ENCODE measurements at places on chromosomes 12 and 14. TPM values are rescaled to one million over a fixed set of nuclear protein-coding genes. Genes with fewer than 3 reads are reported as not detected.

- H3K4me1 ChIP-seq, result peaks cover 4% of the 10 kb centered on the region
- no peaks in the 10 kb centered on the region for H3K36me3 ChIP-seq
- H3K27me3 ChIP-seq, result no peaks in the 10 kb centered on the region
- no peak for DNase-seq
Observed at GRCh38 chr14:91415794-91416743, 1.6 kb downstream of the CCDC88C start.

GRCh38 chr12:25957793-25958427 lies 572 bp upstream of the RASSF8 start:
- DNase-seq, result no peak
- H3K27ac ChIP-seq, result peak overlapping the region; percentile 89
- H3K4me3 ChIP-seq, result peak overlapping the region; percentile 92
- no peaks in the 10 kb centered on the region for H3K27me3 ChIP-seq
- no peaks in the 10 kb centered on the region for H3K4me1 ChIP-seq
- H3K36me3 ChIP-seq, result no peaks in the 10 kb centered on the region

GRCh38 chr12:47949441-47950341 lies 13.7 kb upstream of the TMEM106C start:
- no peaks in the 10 kb centered on the region for H3K36me3 ChIP-seq
- H3K27ac ChIP-seq, result peak overlapping the region; percentile 55
- H3K27me3 ChIP-seq, result no peaks in the 10 kb centered on the region
- DNase-seq, result peak; percentile 83

GRCh38 chr12:6769666-6770065 lies 2.7 kb upstream of the LAG3 start:
- H3K27ac ChIP-seq, result peak overlapping the region; percentile 100
- no peak overlapping the region for H3K4me3 ChIP-seq
- H3K36me3 ChIP-seq, result no peaks in the 10 kb centered on the region
- peaks cover 23% of the 10 kb centered on the region for H3K4me1 ChIP-seq
- H3K27me3 ChIP-seq, result no peaks in the 10 kb centered on the region

GRCh38 chr12:66258011-66258410 lies 44.3 kb upstream of the HELB start:
- DNase-seq, result no peak
- no peaks in the 10 kb centered on the region for H3K36me3 ChIP-seq
- no peaks in the 10 kb centered on the region for H3K4me1 ChIP-seq

DNA sequence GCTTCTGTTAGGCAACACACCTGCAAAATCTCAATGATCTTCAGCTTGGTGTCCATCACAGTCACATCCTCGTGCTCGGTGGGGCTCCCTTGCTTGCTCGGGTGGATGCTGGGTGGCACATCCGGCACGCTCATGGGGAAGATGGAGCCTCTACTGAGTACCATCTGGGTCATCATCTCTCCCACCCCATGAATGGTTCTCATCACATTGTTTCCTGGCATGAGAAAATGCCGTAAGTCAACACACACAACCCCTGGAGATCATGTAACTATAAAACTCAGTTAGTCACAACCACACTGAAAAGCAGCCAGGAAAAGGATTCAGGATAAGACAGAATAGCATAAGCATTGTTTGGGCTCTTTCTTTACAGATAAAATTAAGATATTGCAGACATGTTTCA lies 201.1 kb downstream of the ITPR2 start:
- no peak overlapping the region for H3K27ac ChIP-seq
- no peak for DNase-seq
- no peaks in the 10 kb centered on the region for H3K4me1 ChIP-seq
- H3K36me3 ChIP-seq, result no peaks in the 10 kb centered on the region
- no peaks in the 10 kb centered on the region for H3K27me3 ChIP-seq

DNA sequence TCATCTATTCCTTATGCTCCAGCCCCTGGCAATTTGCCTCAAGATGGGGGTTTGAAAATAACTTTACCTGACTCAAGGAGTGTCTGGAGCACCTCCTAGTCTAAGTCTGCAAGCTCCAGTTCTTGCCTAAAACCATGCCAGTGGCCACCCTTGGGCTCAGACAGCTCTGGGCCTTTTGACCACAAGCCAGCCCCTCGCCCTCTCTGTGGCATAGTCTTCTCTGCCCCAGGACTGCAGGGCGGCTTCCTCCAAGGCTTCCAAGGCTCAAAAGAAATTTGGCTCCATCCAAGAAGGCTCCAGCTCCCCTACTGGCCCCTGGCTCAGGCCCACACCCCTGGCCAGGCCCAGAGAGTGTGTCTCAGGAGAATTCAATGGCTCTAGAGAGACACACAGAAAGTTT lies 14.8 kb downstream of the ACVRL1 start:
- H3K4me3 ChIP-seq, result no peak overlapping the region
- H3K27me3 ChIP-seq, result no peaks in the 10 kb centered on the region
- peak overlapping the region; percentile 68 for H3K27ac ChIP-seq
- H3K36me3 ChIP-seq, result no peaks in the 10 kb centered on the region
- DNase-seq, result no peak
- peaks cover 3% of the 10 kb centered on the region for H3K4me1 ChIP-seq

- H3K27me3 ChIP-seq, result no peaks in the 10 kb centered on the region
- H3K27ac ChIP-seq, result no peak overlapping the region
- no peaks in the 10 kb centered on the region for H3K4me1 ChIP-seq
- no peak for DNase-seq
Observed at GRCh38 chr12:58369576-58369975, 428.2 kb downstream of the ATP23 start.

DNA sequence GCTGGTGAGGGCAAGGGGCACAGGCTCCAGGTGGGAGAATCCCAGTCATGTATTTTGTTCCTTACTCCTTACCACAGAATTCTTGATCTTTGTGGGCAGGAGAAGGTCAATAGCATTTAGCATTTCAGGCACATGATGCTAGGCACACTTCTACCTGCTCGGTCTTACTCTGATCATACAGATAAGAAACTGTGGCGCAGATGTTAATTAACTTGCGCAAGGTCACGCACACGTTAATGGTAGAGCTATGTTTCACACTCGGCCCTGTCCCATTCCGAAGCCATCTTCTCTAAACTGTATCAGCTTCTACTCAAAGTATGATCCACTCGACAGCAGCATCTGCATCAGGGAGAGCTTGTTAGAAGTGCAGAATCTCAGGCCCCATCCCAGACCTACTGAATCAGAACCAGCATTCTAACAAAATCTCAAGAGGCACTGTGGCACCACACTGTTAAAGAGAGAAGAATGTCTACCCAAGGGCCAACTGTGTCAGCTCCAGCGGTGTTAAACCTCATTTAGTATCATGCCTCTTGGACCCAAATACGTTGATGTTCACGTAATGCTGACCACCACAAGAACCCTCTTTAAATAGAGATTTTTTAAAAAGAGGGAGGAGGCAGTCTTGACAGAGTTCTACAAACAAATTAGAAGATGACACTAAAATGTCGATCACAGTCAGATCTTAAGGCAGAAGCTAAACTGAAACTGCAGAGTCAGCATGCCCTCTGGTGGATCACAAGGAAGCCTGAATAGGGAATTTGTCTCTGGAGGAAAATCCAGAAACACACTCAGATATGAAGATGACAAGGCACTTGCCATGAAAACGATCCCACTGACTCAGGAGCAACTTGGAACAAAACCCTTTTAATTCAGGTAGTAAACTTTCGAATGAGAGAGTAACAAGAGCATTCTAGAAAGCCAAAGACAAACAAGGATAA lies 7.3 kb downstream of the STXBP6 start:
- no peaks in the 10 kb centered on the region for H3K27me3 ChIP-seq
- no peaks in the 10 kb centered on the region for H3K36me3 ChIP-seq
- no peak overlapping the region for H3K4me3 ChIP-seq

- H3K4me3 ChIP-seq, result no peak overlapping the region
- DNase-seq, result no peak
- H3K36me3 ChIP-seq, result no peaks in the 10 kb centered on the region
- H3K27me3 ChIP-seq, result no peaks in the 10 kb centered on the region
- peaks cover 17% of the 10 kb centered on the region for H3K4me1 ChIP-seq
Observed at GRCh38 chr12:124747426-124748161, 116.1 kb downstream of the SCARB1 start.

- H3K4me3 ChIP-seq, result no peak overlapping the region
- H3K27me3 ChIP-seq, result no peaks in the 10 kb centered on the region
- no peak for DNase-seq
- no peak overlapping the region for H3K27ac ChIP-seq
- no peaks in the 10 kb centered on the region for H3K36me3 ChIP-seq
- H3K4me1 ChIP-seq, result no peaks in the 10 kb centered on the region
Observed at GRCh38 chr14:24613747-24614146, 4.3 kb upstream of the GZMH start.

DNA sequence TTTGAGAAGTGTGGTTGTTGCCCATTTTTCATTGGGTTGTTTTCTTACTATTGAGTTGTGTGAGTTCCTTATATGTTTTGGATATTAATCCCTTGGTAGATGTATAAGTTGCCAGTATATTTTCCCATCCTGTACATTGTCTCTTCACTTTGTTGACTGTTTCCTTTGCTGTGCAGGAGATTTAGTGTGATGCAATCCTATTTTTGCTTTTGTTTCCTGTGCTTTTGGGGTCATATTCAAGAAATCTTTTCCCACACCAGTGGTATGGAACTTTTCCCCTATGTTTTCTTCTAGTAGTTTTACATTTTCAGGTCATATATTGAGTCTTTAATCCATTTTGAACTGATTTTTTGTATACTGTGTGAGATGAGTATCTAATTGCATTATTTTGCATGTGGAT lies 92.8 kb downstream of the PTHLH start:
- H3K4me3 ChIP-seq, result no peak overlapping the region
- DNase-seq, result no peak
- no peaks in the 10 kb centered on the region for H3K27me3 ChIP-seq
- H3K36me3 ChIP-seq, result no peaks in the 10 kb centered on the region
- H3K27ac ChIP-seq, result no peak overlapping the region

- no peaks in the 10 kb centered on the region for H3K4me1 ChIP-seq
- H3K27me3 ChIP-seq, result no peaks in the 10 kb centered on the region
- H3K4me3 ChIP-seq, result no peak overlapping the region
- DNase-seq, result no peak
- no peaks in the 10 kb centered on the region for H3K36me3 ChIP-seq
- H3K27ac ChIP-seq, result no peak overlapping the region
Observed at GRCh38 chr12:92466391-92467305, 236.1 kb upstream of the PLEKHG7 start.

DNA sequence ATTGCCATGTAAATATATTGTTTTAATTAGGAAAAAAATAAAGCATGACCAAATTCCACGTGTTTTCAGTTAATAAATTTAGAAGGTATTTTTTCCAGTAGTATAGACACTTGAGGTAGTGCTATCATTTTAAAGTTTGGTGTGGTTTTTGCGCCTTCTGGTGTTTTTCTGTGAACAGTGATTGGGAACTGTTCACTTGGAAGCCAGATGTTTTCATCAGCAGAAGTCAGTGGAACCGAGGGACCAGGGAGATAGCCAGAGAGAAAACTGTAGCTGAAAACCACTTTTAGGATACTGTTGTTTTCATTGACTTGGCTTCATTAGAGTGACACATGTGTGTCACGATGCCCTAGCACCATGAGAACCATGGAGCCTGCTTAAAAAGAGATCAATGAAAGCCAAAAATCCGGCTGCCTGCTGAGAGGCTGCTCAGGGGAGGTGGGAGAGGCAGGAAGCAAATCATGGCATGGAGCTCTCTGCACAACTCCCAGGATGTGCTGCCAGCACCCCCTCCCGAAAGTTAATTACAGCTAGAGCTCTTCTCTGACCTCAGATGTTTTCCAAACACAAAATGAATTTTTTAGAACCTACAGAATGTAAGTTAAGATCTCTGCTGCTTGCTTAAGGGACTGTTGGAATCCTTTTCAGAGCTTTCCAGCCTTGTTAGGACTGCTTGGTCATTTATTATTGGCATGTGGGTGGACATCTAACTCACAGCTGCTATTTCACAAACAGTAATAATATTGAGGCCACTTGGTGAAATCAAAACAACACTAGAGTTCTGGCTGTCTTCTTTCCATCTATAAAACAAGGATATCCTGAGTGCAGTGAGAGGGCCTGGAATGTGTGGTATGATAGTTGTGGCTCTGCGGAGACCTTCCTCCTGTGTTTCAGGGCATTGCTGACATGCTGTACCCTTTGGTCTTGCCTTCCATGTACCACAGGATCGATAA lies 192.3 kb downstream of the ANO4 start:
- H3K4me1 ChIP-seq, result no peaks in the 10 kb centered on the region
- no peak overlapping the region for H3K4me3 ChIP-seq
- H3K36me3 ChIP-seq, result no peaks in the 10 kb centered on the region
- no peaks in the 10 kb centered on the region for H3K27me3 ChIP-seq
- H3K27ac ChIP-seq, result peak overlapping the region; percentile 46

DNA sequence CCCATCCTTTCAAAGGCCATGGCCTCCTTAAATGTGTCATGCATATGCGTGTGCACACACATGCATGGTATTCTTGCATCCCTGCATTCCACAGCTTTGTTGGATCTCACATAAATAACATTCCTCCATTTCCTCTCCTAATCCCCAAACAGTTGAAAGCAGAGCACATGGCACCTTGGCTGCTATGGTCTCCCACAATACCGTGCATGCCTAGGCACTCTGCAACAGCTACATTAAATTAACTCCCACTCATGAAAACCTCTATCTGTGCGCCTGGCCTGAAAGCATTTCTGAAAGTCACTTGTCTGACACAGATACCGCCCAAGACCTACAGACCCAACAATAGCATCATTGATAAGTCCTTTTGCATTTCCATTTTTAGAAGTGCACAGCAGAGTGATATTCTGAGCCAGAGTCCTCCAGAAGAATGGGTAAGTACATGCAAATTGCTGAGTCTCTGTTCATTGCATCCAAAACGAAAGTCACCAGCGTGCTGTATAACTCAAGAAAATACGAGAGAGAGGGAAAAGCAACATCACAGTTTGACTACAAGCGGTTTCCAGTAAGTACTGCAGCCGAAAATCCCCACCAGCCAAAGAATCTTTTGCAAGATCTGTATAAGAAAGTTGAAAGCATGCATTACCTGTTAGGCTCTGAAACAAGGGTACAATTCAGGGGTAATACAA lies 436 bp downstream of the ASB2 start:
- H3K4me3 ChIP-seq, result peak overlapping the region; percentile 5
- H3K27me3 ChIP-seq, result no peaks in the 10 kb centered on the region
- no peaks in the 10 kb centered on the region for H3K4me1 ChIP-seq

- no peaks in the 10 kb centered on the region for H3K27me3 ChIP-seq
- H3K4me1 ChIP-seq, result no peaks in the 10 kb centered on the region
- no peak overlapping the region for H3K4me3 ChIP-seq
- H3K27ac ChIP-seq, result no peak overlapping the region
Observed at GRCh38 chr12:103278329-103278728, 217.4 kb downstream of the C12orf42 start.

GRCh38 chr12:104689635-104690034 lies 232.9 kb downstream of the CHST11 start:
- H3K4me3 ChIP-seq, result no peak overlapping the region
- H3K27me3 ChIP-seq, result no peaks in the 10 kb centered on the region
- H3K27ac ChIP-seq, result no peak overlapping the region
- no peaks in the 10 kb centered on the region for H3K36me3 ChIP-seq
- no peaks in the 10 kb centered on the region for H3K4me1 ChIP-seq

The FBRSL1 gene
- total RNA-seq, result 9.8 TPM

The C3AR1 gene
- 17.7 TPM for total RNA-seq

The HNF1A gene
- 0.33 TPM for total RNA-seq

The OR6C65 gene
- total RNA-seq, result not detected

The SCFD1 gene
- total RNA-seq, result 73.5 TPM

The FOXA1 gene
- 74.4 TPM for total RNA-seq

The ATF7 gene
- 31.4 TPM for total RNA-seq

The NFATC4 gene
- total RNA-seq, result 32.8 TPM

The BDKRB2 gene
- total RNA-seq, result 4.2 TPM

The SLCO1C1 gene
- total RNA-seq, result 0.48 TPM

The KLRF1 gene
- total RNA-seq, result 0.32 TPM

The KRT83 gene
- 0.33 TPM for total RNA-seq

The RGS6 gene
- total RNA-seq, result 4.5 TPM

The OASL gene
- 1.0 TPM for total RNA-seq

Measured in breast epithelium (tissue), 4 donors.